ENCODE measurements at places on chromosomes 3 and 15.

DNA sequence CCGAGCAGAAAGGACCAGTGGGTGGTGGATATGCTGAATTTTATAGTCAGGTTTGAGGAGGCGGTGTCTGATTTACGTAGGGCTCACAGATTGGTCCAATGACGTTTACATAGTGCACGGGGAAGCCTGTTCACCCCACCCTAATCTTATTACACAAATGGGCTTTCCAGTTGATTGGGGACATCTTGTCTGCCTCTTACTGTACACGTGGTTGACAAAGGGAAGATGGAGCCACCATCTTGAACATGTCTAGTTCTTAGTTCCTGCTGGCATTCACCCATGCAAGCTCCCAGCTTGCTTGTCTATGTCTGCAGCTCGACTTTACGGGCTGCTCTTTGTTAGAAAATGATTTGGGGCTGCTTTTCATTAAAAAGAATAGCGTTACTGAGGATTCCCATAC lies 332.0 kb upstream of the SLCO3A1 start:
- no peak for DNase-seq

- no peak for DNase-seq
Measured at GRCh38 chr3:66795365-66795764, 202.7 kb upstream of the KBTBD8 start.

GRCh38 chr15:44385344-44385942 lies 42.0 kb upstream of the CTDSPL2 start:
- no peak for DNase-seq

DNA sequence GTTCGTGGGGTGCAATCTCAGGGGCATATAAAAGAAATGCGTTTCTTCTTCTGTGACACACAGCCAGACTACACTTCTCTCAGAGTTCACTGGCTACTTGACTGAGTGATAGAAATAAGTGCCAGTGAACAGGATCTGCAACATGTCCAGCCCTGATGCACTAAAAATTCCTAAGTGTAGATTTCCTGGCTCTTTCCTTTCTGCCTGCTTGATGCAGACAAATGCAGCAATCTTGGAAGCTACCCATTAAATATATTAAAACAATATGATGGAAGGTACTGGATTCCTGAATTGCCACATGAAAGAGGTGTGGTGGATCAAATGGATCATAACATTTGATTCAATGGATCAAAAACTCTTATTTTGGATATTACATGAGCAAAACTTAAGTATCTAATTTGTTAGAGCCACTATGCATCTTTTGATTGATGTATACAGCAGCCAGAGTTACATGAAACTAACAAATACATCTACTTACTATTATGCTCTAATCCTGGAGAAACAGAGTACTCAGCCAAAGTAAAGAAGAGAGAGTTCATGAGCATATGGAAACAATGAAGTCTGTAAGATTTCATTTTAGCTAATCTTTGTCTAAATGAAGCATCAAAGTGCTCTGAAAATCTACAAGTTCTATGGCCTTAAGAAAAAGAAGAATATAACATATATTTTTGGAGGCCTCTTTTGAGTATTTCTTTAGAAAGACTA lies 222.6 kb downstream of the ZNF385D start:
- DNase-seq, result no peak

- no peak for DNase-seq
Measured at GRCh38 chr3:113847247-113847646, 8.7 kb downstream of the GRAMD1C start.

Data from lower leg skin (tissue), 4 donors.